ENCODE measurements at places on chromosomes 3 and 15.

- DNase-seq, result no peak
Measured at GRCh38 chr3:56086355-56086754, 381.9 kb downstream of the ERC2 start.

- DNase-seq, result no peak
Measured at GRCh38 chr3:71395927-71396695, 187.4 kb downstream of the FOXP1 start.

DNA sequence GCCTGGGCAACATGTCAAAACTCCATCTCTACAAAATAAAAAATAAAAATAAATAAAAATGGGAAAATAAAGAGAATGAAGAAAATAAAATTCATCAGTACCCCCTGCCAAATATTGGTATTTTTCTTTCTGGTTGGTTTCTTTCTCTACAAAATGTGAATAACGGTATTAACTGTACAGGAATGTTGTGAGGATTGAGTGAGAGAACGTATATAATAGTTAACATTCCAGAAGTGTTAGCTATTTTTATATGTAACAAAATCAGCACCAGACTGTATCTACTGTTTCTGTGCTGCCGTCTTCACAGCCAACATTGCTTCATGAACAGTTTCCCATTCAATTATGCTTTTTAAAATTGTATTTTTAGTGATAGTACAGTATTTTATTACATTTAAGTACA, 25.5 kb upstream of the RNU6-1 start:
- DNase-seq, result no peak

DNA sequence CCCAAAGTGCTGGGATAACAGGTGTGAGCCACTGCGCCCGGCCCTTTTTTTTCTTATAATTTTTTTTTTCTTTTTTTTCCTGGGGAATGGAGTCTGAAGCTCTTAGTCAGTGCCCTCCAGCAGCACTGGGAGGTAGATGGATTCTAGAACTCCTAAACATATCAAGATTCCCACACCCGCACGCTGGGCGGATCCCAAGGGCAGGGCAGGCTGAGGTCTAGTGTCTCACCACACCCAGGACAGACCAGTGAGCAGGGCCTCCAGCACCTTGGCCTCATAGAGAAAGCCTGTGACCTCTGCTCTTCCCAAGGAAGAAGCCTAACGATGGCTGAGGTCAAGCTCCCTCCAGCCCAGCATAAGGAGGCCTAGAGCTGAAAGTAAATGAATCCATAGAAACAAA, 153.7 kb upstream of the MEF2A start:
- no peak for DNase-seq

DNA sequence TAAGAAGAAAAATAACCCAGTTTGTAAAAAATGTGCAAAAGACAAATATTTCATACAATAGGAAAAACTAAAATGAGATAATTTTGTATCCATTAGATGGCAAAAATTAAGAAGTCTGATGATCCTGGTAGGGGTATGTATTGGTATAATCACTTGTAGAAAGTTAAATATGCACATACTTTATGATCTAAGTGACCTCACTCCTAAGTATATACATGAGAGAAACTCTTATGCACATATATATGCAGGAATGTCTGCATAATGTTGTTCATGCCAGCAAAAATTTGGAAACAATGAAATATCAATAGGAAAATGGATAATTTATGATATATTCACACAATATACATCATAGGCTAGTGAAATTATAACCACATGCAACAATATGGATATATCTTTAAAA, 33.5 kb downstream of the USP50 start:
- no peak for DNase-seq

- DNase-seq, result no peak
Measured at GRCh38 chr3:171643681-171644080, 166.6 kb downstream of the PLD1 start.

DNA sequence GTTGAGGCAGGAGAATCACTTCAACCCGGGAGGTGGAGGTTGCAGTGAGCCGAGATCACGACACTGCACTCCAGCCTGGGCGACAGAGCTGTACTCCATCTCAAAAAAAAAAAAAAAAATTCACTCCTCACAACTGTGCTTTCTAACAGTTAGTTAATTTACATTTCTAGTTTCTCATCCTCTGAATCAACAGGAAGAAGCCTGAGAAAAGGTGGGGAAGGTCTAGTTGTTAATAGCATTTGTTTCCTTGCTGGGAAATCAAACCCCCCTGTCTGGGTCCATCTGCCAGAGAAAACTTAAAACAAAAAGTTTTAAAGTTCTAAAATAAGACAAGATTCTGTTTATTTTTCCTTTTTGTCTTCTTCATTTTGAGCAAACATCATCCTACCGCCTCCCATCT, 62.3 kb downstream of the TMEM39A start:
- no peak for DNase-seq

- DNase-seq, result no peak
Measured at GRCh38 chr3:16176391-16177030, 2.0 kb downstream of the GALNT15 start.

- no peak for DNase-seq
Measured at GRCh38 chr3:133915685-133916658, 20.3 kb upstream of the RAB6B start.

- DNase-seq, result no peak
Measured at GRCh38 chr15:68442041-68442440, 10.1 kb upstream of the ITGA11 start.

DNA sequence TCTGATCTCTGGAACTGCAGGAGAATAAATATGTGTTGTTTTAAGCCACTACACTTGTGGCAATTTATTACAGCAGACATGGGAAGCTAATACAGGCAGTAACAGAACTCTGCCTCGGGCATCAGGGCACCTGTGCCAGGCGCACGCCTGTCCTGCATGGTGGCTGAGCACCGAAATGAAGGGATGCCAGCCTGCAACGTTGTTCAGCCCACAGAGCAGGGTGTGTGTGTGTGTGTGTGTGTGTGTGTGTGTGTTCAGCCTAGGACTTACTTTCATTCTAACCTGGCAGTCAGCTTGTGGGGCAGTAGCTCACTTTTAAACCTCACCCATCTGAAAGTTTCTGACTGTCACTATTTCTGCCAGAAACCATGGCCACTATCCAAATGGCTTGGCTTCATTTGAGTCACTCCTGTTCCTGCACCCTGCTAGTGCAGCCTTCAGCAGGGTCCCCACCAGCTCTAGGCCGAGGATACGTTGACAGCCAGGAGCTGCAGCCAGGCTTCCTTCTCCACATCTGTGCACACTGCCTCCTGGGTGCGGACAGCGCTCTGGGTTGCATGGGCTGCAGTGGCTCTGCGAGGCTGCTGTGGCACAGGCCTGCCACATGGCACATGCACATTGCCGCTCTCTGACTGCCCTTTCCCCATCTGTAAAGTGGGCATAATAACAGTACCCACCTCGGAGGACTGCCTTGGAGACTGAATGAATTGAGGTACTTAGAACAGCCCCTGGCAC, 4.5 kb downstream of the UROC1 start:
- DNase-seq, result no peak

DNA sequence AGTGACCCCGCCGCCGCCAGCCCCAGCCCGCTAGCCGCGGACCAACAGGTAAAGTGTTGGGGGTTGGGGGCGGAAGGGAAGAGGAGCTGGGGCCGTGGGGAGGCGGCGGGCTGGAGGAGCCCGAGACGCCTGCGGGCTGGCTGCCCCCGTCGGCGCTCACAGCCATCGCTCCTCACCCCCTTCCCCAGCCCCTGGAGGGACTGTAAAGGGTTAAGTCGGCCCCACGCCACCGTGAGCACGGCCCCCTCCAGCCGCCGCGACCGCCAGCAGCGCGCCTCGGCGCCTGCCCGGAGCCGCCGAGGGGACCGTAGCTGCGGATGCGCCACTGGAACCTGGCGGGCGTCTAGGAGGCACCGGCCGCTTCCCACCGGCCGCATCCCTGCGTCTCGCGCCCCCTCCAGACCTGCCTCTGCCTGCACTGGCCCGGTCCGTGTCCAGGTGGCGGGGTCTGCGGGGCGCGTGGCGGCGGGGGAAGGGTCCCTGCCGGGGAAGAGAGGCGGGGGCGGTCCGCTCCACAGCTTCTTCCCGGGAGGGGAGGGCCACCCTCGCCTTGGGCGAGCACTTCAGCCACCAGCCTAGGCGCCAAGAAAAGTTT, 522 bp downstream of the MED12L start:
- DNase-seq, result no peak

DNA sequence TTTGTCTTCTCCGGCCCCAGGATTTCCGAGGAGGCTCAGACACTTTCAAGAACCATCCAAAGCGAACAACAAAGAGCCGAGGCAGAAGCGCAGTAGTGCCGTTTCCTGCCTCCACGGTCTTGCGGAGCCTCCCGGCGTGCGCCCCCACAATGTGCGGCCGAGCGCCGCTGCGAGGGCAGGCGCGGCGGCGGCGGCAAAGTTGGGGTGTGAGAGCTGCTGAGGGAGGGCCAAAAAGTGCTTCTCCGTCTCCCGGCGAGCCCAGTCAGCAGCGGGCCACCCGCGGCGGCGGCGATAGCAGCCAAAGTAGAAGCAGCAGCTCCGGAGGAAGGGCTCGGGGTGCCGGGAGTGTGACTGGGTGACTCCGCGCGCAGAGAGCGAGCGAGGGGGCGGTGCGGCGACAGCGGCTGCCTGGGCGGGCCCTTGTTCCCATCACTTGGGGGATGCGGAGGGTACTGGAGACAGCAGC, 749.1 kb downstream of the ROBO1 start:
- DNase-seq, result no peak

DNA sequence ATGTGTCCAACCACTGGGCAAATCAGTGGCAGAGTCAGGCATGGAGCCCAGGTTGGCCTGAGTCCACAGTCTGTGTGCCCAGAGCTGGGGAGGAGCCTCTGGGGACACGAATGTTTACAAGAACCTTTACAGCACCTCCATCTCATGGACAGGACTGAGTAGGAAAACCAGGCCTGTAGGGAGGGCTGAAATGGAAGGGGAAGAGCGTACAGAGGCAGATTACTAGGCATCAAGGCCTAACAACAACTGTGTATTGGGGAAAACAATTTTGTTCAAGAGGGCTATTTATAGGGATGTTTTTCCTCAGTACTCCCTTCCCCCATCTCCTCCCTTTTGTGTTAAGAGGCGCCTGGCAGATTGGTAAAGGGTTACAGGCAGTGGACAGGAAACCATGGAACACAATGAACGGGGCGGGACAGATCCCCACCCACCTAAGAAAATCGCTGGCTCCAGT, 15.1 kb upstream of the ARHGAP31 start:
- DNase-seq, result no peak

DNA sequence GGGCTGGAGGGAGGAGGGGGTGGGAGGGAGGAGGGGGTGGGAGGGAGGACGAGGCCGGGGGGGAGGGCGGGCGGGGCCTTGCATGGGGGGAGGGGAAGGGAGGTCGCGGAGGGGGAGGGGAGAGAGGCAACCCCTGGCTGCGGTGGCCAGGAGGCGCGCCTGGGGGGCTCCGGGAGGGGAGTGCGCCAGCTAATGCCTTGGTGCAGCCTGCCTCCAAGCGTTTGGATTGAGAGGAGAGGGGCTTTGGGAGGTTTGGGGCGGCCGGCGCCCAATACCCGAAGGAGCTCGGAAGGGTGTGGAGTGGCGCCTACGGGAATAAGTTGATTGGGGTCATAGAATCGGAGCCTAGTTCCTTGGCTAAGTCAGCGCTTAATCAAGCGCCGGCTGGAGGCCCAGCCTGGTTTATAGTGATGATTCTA, 557 bp downstream of the TFG start:
- peak; percentile 28 for DNase-seq

DNA sequence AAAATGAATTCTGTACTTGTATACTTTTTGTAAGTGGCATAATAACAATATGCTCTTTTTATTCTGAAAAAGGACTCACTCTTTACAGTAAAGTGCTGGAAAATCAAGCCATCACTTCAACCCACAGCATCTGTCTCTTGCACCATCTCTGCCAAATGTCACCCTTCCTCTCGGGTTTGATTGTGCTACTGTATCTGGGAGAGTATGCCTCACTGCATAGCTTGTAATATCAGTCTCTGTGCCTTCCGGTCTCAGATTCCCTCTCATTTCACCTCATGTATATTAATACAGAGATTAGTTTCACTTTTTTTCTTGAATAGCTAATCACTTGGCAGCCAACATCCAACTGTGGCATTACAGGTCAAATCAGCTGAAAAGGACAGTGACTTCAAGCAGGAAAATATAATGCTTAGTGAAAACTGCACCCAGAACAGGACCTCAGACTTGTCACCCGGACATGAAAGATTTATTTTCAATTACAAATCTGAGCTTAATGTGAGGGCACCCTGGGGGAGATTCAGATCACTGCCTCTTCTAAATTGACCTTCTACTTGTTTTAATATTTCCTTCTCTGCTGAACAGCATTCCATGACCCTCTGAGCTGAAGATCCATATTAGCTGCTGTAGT, 605.8 kb upstream of the NAALADL2 start:
- DNase-seq, result no peak

GRCh38 chr3:32583708-32584107, 13.1 kb upstream of the DYNC1LI1 start:
- DNase-seq, result no peak

- no peak for DNase-seq
Measured at GRCh38 chr3:52891615-52892081, 5.7 kb downstream of the STIMATE start.

GRCh38 chr15:24899795-24900194, 55.0 kb upstream of the SNRPN start:
- no peak for DNase-seq

DNA sequence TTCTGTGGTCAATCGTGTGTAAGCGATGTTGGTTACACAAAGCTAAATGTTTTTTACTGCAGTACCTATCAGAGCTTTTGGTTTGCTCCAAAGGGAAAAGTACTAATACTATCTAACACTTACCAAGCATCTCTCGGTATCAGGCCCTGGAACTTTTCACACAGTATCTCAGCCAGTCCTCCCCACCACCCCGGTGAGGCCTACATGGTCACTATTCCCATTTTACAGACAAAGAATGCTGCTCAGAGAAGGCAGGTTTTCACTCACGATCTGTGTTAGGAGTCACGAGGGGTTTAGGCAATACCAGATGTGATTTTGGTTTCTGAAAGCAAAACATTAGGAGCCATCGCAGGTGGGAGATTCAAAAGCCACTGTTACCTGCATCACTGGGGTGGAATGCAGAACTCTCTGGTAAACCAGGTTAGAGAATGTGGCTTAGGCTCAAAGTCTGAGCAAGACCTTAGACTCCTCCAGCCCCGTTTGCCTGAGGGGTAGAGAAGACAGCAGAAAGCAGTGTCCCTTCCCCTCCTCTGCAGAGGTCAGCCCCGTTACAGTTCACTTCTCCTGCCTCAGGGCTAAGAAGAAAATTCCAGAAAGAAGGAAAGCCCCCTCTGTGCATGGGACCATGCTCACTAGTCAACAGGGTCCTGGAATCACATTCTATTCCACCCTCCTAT, 57.2 kb downstream of the XXYLT1 start:
- DNase-seq, result no peak

GRCh38 chr3:195550723-195551122, 7.6 kb upstream of the PPP1R2 start:
- DNase-seq, result no peak

- DNase-seq, result no peak
Measured at GRCh38 chr15:51647128-51647562, 24.6 kb upstream of the DMXL2 start.

- DNase-seq, result no peak
Measured at GRCh38 chr3:71509066-71509465, 74.5 kb downstream of the FOXP1 start.

- DNase-seq, result no peak
Measured at GRCh38 chr3:173891272-173892100, 493.9 kb downstream of the NLGN1 start.

GRCh38 chr3:152349392-152349791, 80.7 kb downstream of the MBNL1 start:
- no peak for DNase-seq

All from activated naive CD4-positive, alpha-beta T cell (primary cell).